CD8-positive, alpha-beta memory T cell (primary cell): ENCODE measurements at places on chromosomes 7 and 10. TPM values are rescaled to one million over a fixed set of nuclear protein-coding genes. Genes with fewer than 3 reads are reported as not detected.

DNA sequence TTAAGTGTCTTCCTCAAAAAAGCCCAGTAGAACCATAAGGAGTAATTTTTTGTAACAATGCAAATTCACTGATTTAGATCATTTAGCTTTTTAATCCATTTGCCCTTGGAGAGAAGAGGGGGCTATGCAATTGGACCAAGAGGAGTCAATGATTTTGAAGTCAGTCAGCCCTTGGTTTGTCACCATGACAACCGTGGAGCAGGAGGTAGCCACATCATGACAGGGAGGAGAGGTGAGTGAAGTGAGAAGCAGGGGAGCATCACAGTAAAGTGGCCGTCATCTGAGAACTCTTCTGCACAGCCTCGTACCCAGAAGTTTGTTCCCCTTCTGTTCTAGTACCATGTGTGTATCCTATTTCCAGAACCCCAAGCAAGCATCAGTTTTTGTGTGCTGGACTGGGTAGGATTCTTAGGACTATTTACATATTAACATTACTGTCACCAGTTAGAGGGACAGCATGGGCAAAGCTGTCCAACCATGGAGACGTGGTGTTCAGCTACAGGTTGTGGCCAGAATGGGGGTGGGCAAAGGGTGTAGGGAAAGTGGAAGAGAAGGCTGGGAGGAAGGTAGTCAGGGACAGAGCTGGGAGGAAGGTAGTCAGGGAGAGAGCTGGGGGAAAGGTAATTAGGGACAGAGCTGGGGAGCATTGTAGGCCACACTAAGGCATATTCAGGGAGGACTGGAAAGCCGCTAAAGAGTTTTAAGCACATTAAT is 13.1 kb downstream of the UBE3C start:
- H3K4me1 ChIP-seq = peaks cover 32% of the 10 kb centered on the region
- no peaks in the 10 kb centered on the region for H3K27me3 ChIP-seq
- no peak for DNase-seq
- no peaks in the 10 kb centered on the region for H3K36me3 ChIP-seq

- H3K27me3 ChIP-seq = no peaks in the 10 kb centered on the region
- H3K4me1 ChIP-seq = peaks cover 57% of the 10 kb centered on the region
- no peak overlapping the region for H3K27ac ChIP-seq
- H3K4me3 ChIP-seq = no peak overlapping the region
- no peaks in the 10 kb centered on the region for H3K36me3 ChIP-seq
Observed at GRCh38 chr7:106114716-106115383, 2.7 kb upstream of the SYPL1 start.

DNA sequence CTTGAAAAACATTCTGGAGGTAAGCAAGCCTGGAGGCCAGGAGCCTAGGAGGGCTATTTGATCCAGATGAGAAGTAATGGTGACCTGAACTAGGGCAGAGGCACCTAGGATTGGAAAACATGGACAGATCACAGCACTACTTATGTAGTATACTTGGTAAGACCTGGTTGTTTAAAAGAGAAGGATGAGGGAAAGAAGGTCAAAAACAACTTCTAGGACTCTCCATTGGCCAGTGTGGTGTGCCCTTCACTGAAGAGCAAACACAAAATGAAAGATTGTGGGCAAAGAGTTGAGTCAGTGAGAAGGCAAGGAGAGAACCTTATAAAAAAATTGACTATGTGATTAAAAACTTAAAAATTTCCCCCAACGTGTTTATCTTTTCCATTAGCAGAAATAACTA is 14.3 kb downstream of the ANKRD1 start:
- H3K36me3 ChIP-seq = peaks cover 5% of the 10 kb centered on the region
- DNase-seq = no peak
- no peak overlapping the region for H3K4me3 ChIP-seq
- no peaks in the 10 kb centered on the region for H3K4me1 ChIP-seq
- no peaks in the 10 kb centered on the region for H3K27me3 ChIP-seq

DNA sequence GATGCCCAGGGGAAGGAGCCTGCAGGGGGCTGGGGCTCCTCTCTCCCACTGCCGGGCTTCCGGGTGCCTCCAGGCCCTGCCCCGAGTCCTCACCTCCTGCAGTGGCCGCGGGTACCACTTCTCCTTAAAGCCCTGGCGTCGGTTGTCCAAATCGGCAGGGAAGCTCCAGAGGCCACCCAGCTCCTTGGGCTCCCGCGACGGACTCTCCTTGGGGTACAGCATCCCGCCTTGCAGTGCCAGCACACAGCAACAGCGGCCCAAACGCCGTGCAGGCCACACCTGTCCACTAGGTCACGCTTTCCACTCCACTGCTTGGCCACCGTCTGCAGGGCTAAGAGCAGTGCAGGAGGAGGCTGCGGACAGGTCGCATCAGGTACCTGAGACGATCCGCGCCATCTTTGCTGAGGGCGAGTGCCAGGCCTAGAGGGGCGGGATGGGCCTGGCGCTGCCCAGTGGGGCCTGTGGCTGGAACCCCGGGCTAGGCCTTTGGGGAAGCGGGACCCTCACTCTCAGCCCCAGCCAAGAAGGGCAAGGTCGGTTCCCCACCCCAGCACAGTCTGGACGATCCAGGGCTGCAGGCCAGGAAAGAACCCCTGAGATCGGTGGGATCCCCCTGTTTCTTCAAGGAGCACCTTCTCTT is 47.7 kb upstream of the ZNF479 start:
- no peaks in the 10 kb centered on the region for H3K36me3 ChIP-seq
- no peaks in the 10 kb centered on the region for H3K27me3 ChIP-seq
- no peak overlapping the region for H3K27ac ChIP-seq
- no peaks in the 10 kb centered on the region for H3K4me1 ChIP-seq
- no peak for DNase-seq

- H3K4me1 ChIP-seq = no peaks in the 10 kb centered on the region
- no peak for DNase-seq
- H3K4me3 ChIP-seq = no peak overlapping the region
- no peaks in the 10 kb centered on the region for H3K27me3 ChIP-seq
Observed at GRCh38 chr10:131832056-131832685, 68.6 kb upstream of the PPP2R2D start.

GRCh38 chr7:112286250-112287086 is 80.0 kb downstream of the ZNF277 start:
- no peak overlapping the region for H3K4me3 ChIP-seq
- no peaks in the 10 kb centered on the region for H3K27me3 ChIP-seq
- no peak overlapping the region for H3K27ac ChIP-seq
- no peak for DNase-seq
- H3K36me3 ChIP-seq = no peaks in the 10 kb centered on the region
- H3K4me1 ChIP-seq = peaks cover 8% of the 10 kb centered on the region

DNA sequence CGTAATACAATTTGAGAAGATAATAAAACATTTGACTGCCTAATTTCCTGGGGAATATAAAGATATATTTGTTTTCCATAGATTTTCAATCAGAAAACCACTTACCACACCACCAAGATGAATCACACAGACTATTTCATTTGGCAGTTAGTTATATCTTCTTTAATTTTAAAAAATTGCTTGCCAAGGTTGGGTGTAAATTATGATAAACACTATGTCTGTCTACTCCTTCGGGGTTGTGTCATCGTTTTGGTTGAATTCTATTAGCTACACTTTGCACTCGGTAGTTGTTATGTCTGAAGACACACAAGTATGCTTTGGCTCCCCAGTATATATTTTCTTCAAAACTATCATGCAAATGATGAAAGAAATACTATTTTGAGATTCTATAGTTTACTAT is 594.8 kb upstream of the SEMA3D start:
- H3K4me1 ChIP-seq = no peaks in the 10 kb centered on the region
- no peaks in the 10 kb centered on the region for H3K27me3 ChIP-seq
- DNase-seq = no peak
- no peak overlapping the region for H3K4me3 ChIP-seq
- H3K27ac ChIP-seq = no peak overlapping the region

DNA sequence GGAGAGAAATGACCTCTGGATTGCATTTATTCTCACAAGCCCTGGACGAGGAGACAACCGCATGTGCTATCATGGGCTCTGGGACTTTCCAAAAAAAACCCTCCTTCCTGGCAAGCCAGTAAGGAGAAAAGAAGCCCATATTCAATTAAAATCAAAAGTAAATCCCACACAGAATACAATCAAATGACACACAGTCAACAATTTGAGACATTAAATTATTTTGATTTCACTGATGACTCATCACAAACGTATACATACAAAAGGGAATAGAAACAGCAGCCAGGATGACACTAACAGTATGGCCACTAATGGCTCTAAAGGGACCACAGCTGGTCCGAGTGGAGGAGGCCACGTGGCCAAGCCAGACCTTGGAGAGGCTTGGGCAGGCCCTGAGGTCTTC is 24.9 kb downstream of the LRRC20 start:
- H3K4me3 ChIP-seq = no peak overlapping the region
- H3K4me1 ChIP-seq = no peaks in the 10 kb centered on the region
- H3K36me3 ChIP-seq = no peaks in the 10 kb centered on the region
- DNase-seq = no peak

The GRID2IP gene
- total RNA-seq = 0.33 TPM

The UCMA gene
- total RNA-seq = not detected

The STRIP2 gene
- 21.0 TPM for total RNA-seq

The IGFBP1 gene
- total RNA-seq = not detected
